NCI-H1092 treated with DMSO at 0.1 percent for 48 hours (cell line): ENCODE measurements at places on chromosomes 12 and 14.

DNA sequence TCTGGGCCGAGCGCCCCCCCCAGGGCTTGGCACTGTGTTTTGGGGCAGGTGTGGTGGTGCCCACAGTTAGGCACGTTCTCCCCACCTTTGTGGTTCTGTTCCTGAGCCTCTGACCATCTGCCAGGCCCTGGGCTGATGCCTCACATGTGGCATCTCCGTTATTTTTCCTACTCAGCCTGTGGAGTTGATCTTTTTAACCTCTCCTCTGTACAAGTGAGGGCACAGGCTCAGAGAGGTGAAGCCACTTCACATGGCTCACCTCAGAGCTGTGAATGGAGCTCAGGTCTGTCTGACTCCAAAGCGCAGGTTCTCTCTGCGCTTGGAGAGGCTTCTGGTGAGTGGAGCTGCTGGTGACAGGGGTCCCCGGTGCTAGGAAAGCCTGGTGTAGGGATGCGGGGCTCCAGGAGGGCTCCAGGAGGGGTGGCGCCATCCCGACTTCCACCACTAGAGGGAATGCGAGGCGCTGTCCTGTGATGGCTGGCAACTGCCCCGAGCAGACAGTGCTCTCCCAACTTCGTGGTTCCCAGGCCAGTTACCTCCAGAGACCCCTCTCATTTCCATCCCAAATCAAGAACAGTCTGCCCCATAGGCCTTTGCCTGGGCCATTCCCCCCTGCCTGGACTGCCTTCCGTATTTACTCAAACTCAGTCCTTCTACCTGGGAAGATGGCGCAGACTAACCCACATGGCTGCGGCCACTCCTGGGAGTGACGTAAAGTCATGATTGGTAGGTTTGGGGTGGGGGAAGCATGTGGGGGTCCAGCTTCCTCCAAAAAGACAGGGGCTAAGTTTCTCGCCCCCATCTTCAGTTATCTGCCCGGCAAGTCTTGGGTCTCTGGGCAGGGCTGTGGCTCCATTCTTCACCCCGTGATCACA lies 9.9 kb downstream of the BCL7A start:
- DNase-seq = no peak

DNA sequence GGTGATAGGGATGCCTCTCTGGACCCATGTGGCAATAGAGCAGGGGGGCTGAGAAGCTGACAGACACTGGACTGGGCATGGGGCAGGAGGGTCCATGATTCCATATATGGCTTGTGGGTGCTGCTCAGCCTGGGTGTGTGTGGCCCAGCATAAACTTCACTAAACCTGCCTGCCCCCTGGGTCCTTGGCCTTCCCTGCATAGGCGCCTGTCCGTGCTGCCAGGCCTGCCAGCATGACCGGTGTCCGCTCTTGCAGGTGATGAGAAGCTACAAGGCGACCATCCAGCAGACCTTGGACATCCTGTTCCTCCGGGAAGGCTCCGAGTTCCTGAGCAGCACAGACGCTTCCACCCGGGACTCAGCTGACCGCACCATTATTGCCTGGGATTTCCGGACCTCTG lies 61.6 kb downstream of the BEGAIN start:
- no peak for DNase-seq

- DNase-seq = no peak
These were observed 1.3 kb upstream of the TMEM233 start for GRCh38 chr12:119592232-119592631.

DNA sequence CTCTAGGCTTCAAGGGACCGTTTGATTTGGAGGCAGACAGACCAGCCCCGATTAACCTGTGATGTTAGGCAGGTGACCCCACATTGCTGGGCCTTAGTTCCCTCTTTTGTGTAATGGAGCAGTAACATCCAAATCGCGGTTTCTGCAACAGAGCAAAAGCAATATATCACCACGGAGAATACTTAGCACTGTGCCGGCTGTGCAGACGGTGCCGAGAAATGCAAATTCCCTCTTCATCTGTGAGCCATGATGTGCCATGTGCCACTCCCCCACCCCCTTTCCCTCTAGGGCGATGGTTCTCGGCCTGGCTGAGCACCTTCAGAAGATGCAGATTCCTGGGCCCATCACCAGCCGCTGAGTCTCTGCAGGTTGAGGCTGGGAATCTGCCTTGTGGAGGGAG lies 10.9 kb downstream of the BCL7A start:
- no peak for DNase-seq

DNA sequence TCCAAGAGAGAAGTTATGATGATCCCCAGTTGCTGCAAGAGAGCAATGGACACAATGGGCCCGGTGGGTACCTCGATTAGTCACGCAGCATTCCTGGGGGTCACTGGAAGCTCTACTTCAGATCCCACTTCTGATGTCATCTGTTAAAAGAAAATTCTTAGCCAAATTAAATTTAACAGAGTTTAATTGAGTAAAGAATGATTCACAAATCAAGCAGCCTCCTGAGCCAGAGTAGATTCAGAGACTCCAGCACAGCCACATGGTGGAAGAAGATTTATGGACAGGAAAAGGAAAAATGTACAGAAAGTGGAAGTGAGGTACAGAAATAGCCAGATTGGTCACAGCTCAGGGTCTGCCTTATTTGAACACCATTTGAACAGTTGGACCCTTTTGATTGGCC lies 107.5 kb downstream of the SPTSSA start:
- DNase-seq = no peak

DNA sequence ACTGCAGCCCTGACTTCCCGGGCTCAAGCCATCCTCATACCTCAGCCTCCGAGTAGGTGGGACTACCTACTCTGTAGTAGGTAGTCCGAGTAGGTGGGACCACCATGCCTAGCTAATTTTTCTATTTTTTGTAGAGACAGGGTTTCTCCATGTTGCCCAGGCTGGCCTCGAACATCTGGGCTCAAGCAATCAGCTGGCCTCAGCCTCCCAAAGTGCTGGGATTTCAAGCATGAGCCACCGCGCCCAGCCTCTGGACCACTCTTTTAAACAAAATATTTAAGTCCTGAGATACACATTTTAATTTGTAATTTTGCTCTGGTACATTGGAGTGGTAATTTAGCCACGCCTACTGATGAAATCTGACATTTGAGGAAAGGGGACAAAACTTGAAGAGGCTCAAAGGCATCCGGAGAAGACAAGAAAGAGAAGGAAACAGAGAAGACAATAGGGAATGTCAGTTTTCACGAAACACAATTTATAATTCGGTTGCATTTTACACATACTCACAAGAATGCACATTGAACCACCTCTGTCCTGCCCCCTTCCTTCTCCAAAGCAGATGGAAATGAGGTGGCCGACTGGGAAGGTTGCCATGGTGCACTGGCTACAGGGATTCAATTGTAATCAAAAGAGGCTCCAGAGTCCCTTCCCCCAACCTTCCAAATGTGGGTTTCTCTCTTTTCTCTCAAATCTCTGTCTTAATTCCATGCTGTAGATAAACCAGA lies 9.7 kb upstream of the TUBA1A start:
- peak; percentile 70 for DNase-seq

DNA sequence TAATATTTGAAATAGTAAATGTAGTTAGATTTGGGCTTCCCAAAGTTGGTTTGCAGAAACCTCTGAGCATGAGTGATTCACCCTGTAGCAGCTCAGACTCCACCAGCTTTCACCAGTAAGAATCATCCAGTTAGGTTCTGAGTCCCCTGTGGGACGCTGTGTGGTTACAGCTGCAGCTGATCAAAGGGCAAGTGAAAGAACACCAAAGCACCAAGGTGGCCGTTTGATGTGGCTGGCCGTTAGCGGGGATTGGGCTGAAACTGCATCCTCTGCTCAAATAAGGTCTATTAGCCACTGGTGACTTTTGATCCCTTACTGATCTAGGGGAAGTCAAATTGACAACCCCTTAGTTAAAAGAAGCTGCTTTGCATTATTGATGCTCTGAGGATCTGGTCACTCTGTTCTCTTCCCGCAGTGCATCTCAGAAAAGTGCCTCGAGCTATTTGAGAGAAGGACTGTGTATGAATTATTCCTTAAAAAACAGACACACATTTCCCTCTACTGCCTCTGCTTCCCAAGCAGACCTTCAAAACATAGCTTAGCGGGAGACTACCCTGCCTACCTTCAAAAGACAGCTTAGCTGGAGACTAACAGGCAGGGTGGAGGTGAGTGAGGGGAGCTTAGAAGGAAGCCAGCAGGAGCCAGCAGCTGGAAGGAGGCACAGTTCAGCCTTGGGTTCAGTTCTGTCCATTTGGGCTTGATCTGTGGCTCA lies 3.7 kb downstream of the ABHD12B start:
- no peak for DNase-seq
